ENCODE measurements at places on chromosomes 1 and 21.

GRCh38 chr1:158053276-158053675 is 59.8 kb downstream of the KIRREL1 start:
- peak; percentile 15 for DNase-seq

- DNase-seq = no peak
These were observed 158.7 kb downstream of the RUNX1 start for GRCh38 chr21:34890470-34890723.

DNA sequence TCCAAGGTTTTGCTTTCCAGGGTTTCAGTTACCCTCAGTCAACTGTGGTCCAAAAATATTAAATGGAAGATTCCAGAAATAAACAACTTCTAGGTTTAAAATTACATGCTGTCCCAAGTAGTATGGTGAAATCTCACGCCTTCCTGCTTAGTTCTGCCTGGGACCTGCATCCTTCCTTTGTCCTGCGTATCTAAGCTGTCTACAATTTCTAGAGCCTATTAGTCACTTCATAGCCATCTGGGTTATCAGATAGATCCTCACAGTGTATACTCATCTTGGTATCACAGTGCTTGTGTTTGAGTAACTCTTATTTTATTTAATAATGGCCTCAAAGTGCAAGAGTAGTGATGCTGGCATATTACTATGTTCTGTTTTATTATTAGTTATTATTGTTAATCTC is 157.7 kb downstream of the ROR1 start:
- DNase-seq = peak; percentile 57

DNA sequence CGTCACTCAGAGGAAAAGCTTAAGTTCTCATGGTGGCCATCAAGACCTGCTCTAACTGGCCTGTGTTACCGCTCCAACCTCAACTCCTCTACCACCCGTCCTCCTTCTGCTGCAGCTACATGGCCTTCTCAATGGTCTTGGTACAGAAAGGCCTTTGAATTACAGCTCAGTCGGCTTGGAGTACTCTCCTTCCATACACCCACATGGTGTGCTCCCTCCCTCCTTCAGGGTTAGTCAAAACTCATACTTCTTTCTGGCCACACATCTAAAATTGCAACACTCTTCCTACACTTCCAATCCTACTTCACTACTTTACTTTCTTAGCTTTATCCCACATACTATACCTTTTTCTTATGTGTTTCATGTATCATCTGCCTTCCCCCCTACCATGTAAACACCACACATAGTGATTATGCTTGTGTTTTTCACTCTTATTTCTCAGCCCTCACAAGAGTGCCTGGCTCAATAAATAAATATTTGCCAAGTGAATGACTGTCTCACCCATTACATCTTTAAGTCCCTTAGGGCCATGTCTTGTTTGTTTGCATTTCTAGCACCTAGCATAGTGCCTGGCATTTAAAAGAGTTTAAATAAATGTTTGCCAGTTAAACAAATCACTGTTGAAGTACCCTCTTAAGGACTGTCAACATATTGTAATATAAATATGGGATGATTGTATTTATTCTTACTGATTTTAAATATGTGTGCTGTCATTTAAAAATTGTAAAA is 37.6 kb upstream of the HMCN1 start:
- no peak for DNase-seq

- DNase-seq = peak; percentile 72
These were observed 648.3 kb downstream of the KIF26B start for GRCh38 chr1:245802941-245803665.

DNA sequence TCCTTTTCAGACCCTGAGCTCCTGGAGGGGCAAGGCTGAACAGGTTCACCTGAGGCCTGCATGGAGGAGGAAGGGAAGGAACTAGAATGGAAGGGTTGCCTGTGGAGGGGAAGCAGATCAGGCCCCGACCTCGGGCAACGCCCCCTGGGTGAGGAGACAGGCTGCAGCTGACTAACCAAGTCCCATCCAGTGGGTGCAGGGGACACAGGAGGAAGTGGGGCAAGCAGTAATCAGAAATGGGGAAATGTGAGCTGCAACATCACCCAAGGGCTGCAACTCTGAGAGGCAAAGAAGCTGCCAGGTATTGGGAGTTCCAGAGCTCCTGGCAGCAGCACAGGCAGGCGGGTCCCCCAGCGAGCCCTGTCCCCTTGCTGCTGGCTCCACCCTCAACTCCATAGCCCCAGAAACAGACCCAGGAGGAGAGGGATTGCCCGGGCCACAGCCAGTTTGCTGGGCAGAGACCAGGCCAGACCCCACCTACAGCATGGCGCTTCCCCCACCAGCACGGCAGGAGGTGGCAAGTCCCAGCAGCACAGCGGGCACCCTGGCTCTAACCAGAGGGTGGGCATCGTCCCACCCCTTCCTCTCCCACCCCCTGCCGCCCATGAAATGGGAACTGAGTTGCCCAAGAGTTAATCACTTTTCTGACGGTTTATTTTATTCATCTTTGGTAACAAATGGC is 38.5 kb downstream of the MRPL37 start:
- no peak for DNase-seq

DNA sequence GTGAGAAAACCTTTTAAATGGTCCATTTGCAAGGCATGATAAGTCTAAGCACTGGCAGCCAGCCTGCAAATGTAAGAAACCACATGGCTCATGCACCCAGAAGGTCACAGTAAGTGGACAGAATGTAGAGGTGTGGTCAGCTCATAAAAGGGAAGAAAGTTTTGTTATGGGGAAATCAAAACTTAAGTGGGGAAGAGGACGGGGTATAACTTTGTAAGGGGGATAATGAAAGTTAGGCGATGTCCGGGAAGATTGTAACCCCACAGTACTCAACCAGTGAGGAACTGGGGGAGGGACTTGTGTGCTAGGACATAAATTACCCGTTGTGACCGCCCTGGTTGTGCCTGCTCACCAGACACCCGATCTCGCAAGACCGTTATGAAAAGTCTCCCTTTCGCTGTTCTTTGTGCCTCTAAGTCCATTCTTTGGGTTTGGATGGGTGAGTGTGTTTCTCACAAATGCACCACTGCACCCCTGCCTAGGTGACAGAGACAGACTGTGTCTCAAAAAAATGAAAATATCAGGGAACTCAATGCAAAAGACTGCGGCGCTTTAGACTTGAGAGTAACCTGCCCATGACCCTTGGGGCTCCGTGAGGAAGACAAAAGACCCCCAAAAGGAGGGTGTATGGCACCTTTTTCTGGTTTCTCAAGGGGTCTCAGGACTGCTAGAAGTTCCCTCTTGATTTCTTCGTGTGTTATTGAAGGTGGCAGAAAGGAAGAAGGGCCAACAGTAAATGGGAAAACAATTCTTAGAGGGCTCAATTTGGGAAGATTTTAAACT is 28.6 kb upstream of the ZNF496 start:
- no peak for DNase-seq

DNA sequence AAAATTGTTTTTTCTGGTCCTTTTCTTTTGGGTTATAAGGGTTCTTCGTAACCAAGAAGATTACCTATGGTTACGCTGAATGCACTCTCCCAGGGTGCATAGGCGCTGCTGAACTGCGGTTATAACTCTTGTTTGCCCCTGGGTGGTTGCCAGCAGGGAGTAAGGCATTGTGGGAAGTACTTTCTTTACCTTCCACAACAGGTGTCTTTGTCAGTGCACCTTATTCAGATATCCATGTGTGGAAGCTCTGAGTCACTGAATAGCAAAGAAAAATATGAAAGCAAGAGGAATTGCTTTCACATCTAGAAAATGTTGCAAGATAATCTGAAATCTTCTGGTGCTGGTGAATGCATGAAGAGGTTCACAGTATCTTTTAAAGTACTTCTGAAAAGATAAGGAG is 124.4 kb upstream of the CACYBP start:
- DNase-seq = no peak

GRCh38 chr1:246784621-246785493 is 60.6 kb downstream of the SCCPDH start:
- DNase-seq = peak; percentile 6

GRCh38 chr1:226149806-226150205 is 36.7 kb downstream of the ACBD3 start:
- DNase-seq = no peak

DNA sequence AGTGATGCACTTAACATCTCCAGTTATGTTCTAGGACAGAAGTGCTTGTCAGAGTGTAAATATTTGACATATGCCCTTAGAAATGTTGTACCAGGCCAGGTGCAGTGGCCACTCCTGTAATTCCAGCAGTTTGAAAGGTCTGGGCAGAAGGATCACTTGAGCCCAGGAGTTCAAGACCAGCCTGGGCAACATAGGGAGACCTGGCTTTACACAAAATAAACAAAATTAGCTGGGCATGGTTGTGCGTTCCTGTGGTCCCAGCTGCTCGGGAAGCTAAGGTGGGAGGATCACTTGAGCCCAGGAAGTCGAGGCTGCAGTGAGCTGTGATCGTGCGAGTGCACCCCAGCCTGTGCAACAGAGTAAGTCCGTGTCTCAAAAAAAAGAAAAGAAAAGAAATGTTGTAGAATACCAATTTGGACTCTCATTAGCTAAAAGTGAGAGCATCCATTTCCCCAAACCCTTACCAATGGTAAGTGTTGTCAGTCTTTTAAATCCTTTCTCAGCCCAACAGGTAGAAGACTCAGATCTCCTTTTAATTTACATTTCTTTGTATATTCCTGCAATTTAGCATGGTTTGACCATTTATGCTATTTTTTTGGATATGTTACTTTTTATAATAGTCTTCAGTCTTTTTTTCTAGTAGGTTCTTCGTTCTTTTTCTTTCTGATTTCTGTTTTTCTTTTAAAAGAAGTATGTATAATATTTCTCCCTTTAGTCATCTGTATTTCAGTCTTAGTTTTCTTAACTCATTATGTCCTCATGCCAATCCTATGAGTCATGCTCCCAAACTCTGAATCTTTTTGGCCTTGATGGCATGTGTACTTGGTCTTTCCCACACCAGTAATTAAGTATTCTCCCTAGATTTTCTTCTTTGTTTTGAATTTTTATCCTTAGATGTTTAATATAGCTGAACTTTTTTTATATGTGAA is 74.4 kb downstream of the CAMTA1 start:
- DNase-seq = peak; percentile 98

DNA sequence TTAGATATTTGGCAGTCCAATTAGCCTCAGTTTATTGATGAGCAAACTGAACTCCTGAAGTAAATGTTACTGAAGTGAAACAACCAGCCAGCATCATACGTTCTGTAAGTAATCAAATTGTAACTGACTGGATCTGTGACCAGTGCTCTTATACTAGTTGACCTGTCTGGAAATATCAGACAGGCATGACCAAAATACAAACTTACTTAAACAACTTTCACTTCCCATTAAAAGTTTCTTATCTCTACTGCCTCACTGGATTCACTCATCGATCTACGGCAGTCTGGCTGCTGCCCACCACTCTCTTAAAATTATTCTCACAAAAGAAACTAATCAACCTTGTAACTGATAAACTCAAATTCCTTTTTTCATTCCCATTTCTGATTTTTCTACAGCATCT is 56.4 kb downstream of the WDR3 start:
- no peak for DNase-seq

GRCh38 chr1:33898881-33899280 is 35.0 kb downstream of the HMGB4 start:
- DNase-seq = no peak

DNA sequence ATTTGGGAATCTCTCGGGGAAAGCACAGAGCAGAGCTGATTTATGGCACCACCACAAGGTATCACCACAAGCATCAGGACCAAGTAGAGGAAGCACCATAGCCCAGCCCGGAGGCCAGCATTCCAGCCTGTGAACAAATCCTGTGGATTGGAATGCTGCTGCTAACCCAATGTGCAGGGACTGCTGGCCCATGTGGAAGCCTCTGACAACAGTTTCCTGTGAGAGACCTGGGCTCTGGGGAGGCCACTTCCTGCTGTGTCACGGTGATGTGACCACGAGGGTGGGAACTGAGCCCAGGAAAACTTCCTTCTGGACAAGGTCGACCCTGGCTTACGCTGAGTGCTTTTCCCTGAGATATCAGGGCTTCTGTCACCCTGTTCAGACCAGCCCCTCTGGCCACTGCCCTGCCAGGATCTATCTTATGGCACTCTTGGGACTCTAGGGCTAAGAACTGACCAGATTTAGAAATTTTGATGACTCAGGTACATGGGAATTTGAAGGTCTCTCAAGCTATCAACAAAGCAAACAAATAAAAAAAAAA is 88.3 kb upstream of the NGF start:
- DNase-seq = peak; percentile 92

DNA sequence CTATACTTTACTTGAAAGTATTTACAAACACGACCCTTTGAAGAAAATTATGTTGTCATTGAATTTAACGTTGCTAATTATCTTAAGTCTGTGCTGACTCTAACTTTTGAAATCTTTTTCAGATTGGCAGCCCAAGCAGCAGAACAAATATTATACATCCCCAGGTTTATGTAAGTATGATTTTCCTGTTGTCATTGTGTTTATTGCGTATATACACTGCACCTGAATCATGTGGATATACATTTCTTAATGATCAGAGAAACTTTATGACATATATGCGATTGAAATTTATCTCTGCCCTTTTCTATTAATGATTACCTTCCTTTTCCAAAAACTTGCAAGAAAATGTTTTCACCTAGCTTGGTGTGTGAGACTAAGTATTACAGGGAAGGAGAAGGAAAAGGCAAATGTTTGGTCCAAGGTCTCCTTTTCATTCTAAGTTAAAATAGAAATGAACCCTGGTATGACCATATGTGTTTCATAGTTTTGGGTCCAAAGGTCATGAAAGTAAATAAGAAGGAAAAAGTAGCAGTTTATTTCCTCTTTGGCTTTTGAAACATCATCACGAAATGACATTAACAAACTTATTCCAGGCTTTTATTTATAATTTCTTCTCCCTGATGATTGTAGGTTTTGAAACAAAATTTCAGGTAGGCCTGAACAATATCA is 116.8 kb downstream of the VPS13D start:
- no peak for DNase-seq

Measured in astrocyte (in vitro differentiated cells and primary cell).